ENCODE measurements at places on chromosomes 2 and 18.

GRCh38 chr2:176187899-176188773 lies at the start of gene HOXD1:
TSS of gene HOXD1 (plus strand) at chr2:176188668. CDS start at chr2:176188802, 134 bp downstream.
- DNase-seq = peak; percentile 39

DNA sequence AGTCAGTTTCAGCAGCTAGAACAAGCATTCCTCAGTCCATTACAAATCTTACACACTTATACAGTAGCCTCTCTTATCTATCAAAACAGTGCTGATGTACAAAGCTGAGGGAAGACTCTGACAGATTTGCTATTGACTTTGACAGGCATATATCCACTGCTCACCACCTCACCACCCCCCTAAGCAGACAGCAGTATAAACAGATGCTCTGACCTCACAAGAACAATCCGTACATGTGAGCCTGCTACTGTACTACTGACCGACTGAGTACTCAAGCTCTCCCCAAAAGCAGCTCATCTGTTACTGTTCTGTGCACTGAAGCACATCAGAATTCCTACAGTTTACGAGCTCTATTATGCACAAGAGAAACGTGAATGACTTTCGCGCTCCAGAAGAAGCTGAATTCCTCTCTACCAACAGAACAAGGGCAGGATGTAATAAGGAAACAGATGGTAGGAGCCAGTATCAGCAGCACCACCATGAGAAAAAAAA lies 95.6 kb upstream of the PDE1A start:
- DNase-seq = peak; percentile 31

DNA sequence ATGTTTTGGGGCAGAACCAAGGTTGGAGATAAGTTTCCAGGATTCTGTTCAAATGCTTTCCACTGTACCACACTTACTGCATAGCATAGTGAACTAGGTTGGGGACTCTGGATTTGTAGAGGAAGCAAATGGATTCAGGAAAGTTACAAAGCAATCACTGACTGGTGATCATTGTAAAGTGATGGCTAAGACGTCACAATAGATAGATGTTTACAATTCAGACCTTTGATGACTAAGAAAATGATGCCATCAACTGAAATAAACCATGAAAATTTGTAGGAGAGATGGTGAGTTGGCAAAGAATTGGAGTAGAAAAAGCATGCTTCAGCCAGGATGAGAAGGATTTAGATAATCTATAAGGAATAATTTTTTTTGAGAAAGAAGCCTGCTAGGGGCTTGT lies 178.0 kb downstream of the UBE2E3 start:
- DNase-seq = no peak

DNA sequence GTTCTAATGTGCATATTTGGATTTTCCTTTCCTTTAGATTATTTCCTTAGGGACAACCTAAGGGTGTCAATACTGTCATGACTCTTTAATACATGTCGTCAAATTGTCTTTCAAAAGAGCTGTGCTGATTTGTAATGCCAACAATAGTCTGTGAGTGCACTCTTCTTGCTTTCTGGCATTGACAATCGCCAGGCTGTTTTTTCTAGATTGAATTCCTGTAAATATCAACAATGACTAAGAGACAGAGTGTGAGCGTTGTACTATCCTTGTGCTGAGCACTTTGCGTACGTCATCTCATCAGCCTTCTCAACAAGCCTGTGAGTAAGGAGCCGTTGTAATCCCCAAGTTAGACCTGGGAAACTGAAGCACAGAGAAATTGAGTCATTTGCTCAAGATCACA lies 96.0 kb downstream of the ACOXL start:
- DNase-seq = no peak

DNA sequence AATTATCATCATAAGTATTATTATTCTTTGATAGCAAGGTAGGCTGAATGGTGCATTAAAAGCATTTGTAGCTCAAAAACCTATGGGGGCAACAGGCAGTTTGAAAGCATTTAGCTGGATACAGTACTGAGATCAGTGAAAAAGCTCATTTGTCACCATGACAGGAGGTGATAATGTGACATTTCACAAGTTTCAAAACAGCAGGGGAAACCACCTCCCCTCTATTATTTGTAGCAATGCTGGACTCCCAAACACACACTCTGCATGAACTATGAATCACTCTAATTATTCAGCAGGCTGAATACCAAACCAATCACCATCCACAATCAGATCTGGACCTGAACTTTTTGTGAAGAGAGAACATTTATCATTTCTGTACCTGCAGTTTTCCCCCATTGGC lies 63.4 kb downstream of the MYO5B start:
- no peak for DNase-seq

GRCh38 chr2:157433394-157433793 lies 10.5 kb downstream of the CYTIP start:
- DNase-seq = peak; percentile 17

GRCh38 chr18:12703664-12704063 lies 822 bp downstream of the PSMG2 start:
- peak; percentile 22 for DNase-seq

- DNase-seq = no peak
Observed at GRCh38 chr2:39511219-39511604, 74.1 kb upstream of the MAP4K3 start.

DNA sequence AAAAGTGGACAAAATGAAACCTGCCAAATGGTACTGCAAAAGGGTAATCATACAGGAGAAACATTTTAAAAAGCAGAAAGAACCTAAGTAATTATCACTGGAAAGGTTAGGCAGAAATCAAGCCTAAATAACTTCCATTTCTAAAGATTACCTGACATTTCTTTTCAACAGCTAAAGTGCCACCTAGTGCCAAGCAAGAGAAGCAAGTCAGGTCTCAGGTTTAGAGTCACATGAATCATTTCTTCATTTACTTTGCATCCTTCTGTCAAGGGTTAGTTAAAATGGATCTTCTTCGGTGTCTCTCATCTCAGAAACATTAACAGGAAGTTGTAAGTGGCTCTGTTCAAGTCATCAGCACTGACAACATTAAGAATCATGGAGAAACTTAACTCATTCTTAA lies 90.3 kb downstream of the AKAIN1 start:
- no peak for DNase-seq

DNA sequence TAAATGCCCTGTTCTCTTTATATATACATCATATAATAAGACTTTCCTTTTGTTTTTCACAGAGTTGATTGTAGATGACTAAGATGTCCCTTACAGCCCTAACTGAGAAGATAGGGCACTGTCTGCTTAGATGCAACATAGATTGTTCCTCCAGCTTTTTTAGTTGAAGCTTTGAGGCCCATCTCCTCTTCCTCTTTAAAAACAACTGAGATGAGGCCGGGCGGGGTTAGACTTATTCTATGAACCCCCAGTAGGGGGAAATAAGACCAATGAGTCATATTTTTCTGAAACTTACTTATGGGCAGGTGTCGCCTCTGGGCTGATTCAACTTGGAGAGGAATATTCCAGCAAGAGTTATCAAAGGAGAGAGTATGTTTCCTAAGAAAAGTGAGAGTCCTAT lies 84.6 kb downstream of the FBXO15 start:
- DNase-seq = no peak

DNA sequence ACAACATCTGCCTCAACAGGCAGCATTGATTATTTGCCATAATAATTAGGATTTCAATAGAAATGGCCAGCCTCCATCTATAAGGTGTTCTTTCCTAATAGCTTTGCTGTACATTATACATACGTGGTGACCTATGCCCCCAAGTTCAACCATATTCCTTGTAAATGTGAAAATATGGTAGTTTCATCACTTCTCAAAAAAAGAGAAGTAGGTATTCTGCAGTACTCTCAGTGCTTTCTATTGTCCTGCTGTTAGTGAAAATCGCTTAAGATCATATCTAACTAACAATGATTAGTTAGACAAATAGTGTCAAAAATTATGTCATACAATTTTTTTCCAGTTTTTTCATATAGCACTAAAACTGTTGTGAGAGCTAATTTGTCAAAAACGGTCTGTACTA lies 79.6 kb downstream of the SLC4A10 start:
- DNase-seq = no peak

DNA sequence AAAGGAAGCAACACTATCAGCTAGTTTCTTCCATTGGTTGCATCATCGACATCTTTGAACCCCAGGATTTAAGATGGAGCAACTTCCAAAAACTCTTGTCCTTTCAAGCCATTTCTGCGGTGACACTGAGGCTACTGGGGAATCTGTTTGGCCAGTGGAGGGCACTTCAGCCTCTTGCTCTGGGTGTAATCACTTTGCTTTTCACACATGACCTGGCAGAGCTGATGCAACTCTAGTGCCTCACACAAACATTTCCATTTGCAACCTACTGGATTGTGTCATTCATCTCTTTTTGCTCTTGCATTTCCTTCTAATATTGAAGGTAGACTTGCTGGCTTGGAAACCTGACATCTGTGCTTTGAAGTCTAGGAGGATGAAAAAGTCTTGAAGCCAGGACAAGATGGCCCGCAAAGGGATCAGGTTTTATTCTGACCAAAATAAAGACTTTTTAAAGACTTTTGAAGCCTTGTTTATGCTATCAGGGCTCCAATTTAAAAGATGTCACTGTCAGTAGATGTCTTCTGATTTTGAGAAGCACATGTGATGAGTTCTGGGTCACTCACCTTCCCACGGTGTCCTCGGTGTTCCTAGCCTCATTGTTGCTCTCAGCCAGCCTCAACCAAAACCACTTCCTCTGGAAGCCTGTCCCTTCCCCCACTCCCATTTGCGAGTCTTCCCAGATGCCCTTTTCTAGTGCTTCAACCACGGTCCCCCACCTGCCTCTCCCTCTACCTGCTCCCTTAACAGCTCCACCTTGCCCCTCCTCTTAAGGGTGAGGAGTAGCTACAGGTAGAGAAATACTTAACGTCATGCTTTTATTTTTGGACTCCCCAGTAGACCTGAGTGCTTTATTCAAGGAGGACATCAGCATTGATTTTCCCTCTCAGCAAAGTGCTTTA lies 69.7 kb upstream of the KCNE4 start:
- DNase-seq = peak; percentile 83

GRCh38 chr2:119377993-119378345 lies 11.2 kb downstream of the DBI start:
- no peak for DNase-seq

DNA sequence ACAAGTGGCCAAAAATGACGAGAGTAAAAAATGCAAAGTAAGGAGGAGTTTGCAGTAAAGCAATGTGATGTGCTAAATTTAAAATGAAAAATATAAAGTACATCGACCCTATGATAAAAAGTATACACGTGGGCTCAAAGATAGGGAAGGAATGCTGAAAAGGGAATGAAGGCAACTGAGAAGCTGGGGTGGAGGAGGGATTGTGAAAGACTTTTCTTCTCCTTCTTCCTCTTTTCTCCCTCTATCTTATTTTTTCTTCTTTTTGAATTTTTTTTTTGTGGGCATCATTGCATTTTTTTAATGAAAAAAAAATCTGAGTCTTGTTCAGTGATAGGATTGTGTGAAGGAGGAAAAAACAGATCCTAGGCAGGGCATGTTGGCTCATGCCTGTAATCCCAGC lies 57.6 kb upstream of the STK17B start:
- DNase-seq = no peak

- no peak for DNase-seq
Observed at GRCh38 chr2:31129375-31130171, 8.7 kb downstream of the GALNT14 start.

- no peak for DNase-seq
Observed at GRCh38 chr2:110980339-110981062, 140.2 kb upstream of the BCL2L11 start.

DNA sequence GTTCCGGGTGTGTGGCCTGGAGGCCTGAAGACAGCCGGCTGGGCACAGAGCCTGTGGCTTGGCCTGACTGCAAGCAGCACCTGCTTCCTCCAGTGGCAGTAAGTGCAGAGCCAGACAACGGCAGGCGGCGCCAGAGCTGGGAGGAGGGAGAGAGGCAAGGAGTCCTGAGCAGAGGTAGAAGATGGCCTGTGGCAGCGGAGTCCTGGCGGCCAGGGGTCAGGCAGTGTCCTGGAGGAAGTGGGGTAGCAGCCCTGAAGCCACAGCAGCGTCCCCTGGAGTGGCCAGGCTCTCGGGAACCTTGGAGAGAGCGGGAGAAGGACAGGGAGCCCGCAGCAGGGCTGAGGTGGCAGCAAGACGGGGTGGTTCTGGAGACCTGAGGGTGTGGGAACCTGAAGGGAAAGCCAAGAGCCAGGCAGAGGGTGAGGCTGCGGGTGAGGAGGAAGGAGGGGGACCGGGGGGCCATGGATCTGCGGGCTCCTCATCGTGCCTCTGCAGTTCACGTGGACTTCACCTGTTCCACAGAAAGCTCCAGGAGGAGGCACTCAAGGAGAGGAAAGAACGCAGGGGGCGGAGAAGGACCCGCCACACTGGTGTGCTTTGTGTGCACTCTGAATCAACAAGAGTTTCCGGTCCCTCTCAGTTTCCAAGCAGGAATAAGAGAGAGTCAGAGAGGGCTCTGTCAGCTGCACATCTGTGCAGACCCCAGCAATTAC lies 85.9 kb downstream of the USP40 start:
- DNase-seq = no peak

- DNase-seq = no peak
Observed at GRCh38 chr2:223433461-223433860, 168.7 kb downstream of the SCG2 start.

GRCh38 chr2:227817850-227818674 lies 4.4 kb downstream of the CCL20 start:
- peak; percentile 100 for DNase-seq
